D341Med (cell line): ENCODE measurements at places on chromosomes 3 and 15.
A peak's percentile ranks its signal among the peaks of the same experiment; 100 is the strongest.

GRCh38 chr3:135050536-135050935 lies 255.5 kb downstream of the EPHB1 start:
- no peak for DNase-seq

DNA sequence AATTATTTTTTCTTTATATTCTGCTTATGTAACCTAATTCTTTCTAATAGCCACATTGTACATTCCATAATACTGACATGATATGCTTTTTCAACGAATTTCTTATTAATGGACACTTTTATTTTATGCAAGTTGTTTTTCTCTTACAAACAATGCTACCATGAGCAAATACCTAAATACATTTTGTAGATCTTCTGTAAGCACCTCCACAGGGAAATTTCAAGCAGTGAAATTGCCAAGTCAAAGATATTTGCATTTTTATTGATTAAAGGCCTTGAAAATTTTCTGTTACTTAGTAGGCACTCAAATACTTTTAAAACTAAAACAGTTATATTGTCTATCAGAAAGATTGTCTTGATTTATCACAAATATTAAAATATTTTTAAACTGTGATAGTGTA lies 79.6 kb upstream of the C3orf49 start:
- DNase-seq: no peak

DNA sequence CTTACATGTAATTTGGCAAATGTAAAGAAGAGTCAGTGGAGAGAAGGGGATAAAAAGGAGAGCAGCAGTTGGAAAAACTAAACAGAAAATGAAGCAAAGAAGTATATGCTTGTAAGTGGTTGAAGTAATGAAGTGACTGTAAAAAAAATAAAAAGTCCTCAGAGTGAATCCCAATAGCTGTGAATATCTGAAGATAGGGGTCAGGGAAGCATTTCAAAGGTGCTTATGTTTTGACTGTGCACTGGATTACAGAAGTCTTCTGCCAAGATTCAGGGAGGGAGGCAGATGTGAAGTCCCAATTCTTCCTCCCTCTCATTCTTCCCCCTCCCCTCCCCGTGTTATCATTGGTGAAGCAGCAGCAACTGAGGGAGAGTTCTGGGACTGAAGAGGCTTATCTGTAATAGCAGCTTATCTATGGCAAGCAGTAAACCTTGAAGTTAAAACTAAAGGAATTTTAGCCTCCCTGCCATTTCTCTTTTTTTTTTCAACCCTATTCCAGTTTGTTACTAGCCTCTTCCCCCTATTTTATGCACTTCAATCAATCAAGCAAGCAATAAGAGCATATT lies 597.9 kb downstream of the IGSF11 start:
- peak; percentile 53 for DNase-seq

DNA sequence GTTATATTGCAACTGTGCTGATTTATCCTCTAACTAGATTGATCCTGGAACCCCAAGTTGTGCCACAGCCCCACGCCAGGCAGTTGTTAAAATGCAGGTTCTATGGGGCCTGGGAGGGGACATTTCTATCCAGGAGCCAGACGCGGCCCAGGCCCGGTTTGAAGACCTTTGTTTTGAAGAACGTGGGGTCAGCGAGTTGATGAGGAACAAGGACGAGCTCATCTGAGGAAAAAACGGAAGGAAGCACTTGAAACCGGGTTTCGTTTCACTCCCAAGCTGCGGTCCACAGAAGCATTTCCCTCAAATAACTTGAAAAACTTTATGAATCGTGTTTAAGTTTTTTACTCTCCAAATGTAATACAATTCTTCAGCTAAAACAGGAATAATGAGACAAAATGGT lies 76.4 kb downstream of the CHSY1 start:
- no peak for DNase-seq
